ENCODE measurements at places on chromosomes 1 and 21.

DNA sequence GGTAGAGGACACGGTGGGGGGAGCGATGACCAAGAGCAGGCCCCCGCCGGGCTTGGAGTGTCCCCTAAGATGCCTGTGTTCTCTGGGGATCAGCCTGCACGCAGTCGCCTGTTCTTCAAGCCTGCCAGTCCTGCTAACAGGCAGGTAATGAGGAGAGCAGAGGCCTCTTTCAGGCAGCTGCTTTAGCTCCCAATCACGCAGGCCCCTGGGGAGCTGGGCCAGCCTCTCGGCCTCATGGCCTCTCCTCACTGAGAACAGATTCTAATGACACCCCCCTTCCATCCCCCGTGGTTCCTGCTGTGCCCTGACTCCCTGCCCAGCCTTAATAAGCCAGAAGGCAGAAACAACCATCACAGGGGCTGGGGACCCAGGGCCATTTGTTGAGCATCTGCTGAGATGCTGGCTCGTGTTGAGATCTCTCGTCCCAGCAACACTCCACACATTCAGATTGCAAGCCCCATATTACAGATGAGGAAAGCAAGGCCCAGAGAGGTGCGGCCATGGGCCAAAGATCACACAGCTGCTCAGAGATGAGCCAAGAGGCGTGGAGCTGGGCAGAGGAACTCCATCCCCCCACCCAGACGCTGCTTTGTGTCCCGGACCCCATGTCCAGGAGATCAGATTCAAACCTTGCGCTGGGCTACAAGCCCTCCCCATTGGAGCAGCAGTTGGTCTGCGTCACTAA is 71.6 kb upstream of the CASZ1 start:
- DNase-seq, result no peak
- no peaks in the 10 kb centered on the region for H3K36me3 ChIP-seq
- H3K27me3 ChIP-seq, result peaks cover 25% of the 10 kb centered on the region
- H3K4me1 ChIP-seq, result peaks cover 7% of the 10 kb centered on the region

- no peaks in the 10 kb centered on the region for H3K4me1 ChIP-seq
- H3K4me3 ChIP-seq, result no peak overlapping the region
- H3K27me3 ChIP-seq, result peaks cover 3% of the 10 kb centered on the region
- no peak overlapping the region for H3K27ac ChIP-seq
Observed at GRCh38 chr1:94061513-94062443, 59.2 kb downstream of the ABCA4 start.

GRCh38 chr1:112172294-112172882 is 182.9 kb upstream of the KCND3 start:
- no peak overlapping the region for H3K4me3 ChIP-seq
- no peaks in the 10 kb centered on the region for H3K36me3 ChIP-seq
- no peak overlapping the region for H3K27ac ChIP-seq
- DNase-seq, result no peak

DNA sequence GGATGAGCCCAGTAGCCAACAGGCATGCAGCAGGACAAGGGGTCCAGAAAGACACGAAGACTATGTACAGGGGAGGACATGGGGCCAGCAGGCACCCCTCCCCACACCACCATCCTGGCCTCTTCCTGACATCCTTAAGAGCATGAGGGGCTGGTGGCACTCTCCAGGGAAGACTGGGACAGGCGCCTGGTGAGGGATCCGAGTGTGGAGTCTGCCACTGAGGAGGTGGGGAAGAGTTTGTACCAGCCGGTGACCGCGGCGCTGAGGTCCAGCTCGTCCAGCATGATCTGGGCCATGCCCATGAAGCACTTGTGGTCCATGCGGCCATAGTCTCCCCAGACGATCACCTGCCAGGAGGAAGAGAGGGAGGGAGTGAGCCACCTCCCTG is 39.1 kb downstream of the RIMS3 start:
- H3K27ac ChIP-seq, result no peak overlapping the region
- no peaks in the 10 kb centered on the region for H3K36me3 ChIP-seq
- H3K4me1 ChIP-seq, result peaks cover 7% of the 10 kb centered on the region
- no peak for DNase-seq
- no peak overlapping the region for H3K4me3 ChIP-seq
- no peaks in the 10 kb centered on the region for H3K27me3 ChIP-seq

DNA sequence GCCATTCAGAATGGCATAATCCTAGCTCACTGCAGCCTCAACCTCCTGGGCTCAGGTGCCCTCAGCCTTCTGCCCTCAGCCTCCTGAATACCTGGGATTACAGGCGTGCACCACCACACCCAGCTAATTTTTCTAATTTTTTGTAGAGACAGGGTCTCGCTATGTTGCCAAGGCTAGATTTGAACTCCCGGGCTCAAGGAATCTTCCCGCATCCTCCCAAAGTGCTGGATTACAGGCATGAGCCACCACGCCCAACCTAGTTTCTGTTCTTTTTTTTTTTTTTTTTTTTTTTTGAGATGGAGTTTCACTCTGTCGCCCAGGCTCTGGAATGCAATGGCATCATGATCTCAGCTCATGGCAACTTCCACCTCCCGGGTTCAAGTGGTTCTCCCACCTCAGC is 108.9 kb downstream of the LACTBL1 start:
- H3K4me3 ChIP-seq, result no peak overlapping the region
- no peaks in the 10 kb centered on the region for H3K36me3 ChIP-seq
- no peaks in the 10 kb centered on the region for H3K4me1 ChIP-seq
- H3K27me3 ChIP-seq, result no peaks in the 10 kb centered on the region

- no peak overlapping the region for H3K4me3 ChIP-seq
- DNase-seq, result no peak
- H3K27me3 ChIP-seq, result no peaks in the 10 kb centered on the region
Observed at GRCh38 chr1:7365706-7366105, 405.4 kb upstream of the VAMP3 start.

GRCh38 chr1:211420389-211420788 is 71.6 kb downstream of the RD3 start:
- H3K27me3 ChIP-seq, result no peaks in the 10 kb centered on the region
- peaks cover 6% of the 10 kb centered on the region for H3K4me1 ChIP-seq
- DNase-seq, result no peak
- no peak overlapping the region for H3K27ac ChIP-seq

Data from effector memory CD4-positive, alpha-beta T cell (primary cell).